GM23248 (cell line): ENCODE measurements at places on chromosomes 16 and 17. TPM values are rescaled to one million over a fixed set of nuclear protein-coding genes. Genes with fewer than 3 reads are reported as not detected.

Gene SGSH
- 63.5 and 69.8 TPM in 2 replicates for polyA plus RNA-seq

Gene HBQ1
- not detected in 2 replicates for polyA plus RNA-seq

Gene NLRC5
- 9.3 and 10.6 TPM in 2 replicates for polyA plus RNA-seq

Gene NPIPB8
- not detected in 2 replicates for polyA plus RNA-seq

Gene CEP295NL
- polyA plus RNA-seq = 0.14 and 0.35 TPM in 2 replicates
